CD4-positive, alpha-beta T cell treated with Interleukin-4 for 4 hours (primary cell): ENCODE measurements at places on chromosomes 11 and 22.

- no peak for DNase-seq
Observed at GRCh38 chr22:37184380-37184755, 3.7 kb downstream of the C1QTNF6 start.

- DNase-seq = no peak
Observed at GRCh38 chr22:30334646-30335045, 7.9 kb upstream of the TBC1D10A start.

GRCh38 chr11:72637926-72638325 is 36.3 kb downstream of the PDE2A start:
- DNase-seq = no peak

GRCh38 chr11:72807792-72808191 is 6.4 kb upstream of the ATG16L2 start:
- DNase-seq = no peak

DNA sequence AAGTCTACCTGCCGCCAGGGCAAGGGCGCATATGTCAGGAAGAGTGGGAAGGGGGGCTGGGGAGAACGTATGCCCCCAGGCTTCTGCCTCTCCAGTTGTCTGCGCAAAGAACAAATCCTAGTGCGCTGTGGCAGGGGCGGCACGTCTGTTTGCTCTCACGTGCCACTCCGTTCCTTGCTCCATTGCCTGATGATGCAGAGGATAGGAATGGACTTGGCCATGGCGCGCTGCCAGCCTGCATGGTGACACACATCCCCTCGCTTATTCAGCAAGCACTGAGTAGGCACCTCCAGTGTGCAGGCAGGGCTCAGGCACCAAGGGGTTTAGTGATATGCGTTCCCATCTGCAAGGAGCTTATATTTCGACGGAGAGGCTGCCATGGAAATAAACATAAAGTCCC is 45.4 kb upstream of the SLC22A12 start:
- DNase-seq = no peak

- no peak for DNase-seq
Observed at GRCh38 chr22:43128928-43129424, 14.2 kb downstream of the MCAT start.

DNA sequence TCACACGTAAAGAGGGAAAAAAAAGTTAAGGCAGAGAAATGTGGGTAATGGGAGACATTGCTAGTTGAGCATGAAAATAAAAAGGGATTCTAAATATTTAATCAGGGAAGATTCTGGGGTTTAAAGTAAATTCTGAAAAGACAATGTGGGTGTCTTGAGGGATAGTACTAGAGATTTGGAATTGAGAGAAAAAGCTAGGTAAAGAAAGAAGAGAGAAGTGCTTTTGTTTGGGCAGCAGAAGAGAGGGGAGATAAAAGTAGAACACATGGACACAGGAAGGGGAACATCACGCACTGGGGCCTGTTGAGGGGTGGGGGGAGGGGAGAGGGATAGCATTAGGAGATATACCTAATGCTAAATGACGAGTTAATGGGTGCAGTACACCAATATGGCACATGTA is 3.5 kb upstream of the YPEL4 start:
- DNase-seq = no peak

- DNase-seq = no peak
Observed at GRCh38 chr22:28051787-28052356, 132.8 kb upstream of the PITPNB start.
